Activated T-cell treated with anti-CD3 and anti-CD28 coated beads, Interleukin-2, amount 50 U/mL, for 48 hours (primary cell): ENCODE measurements at places on chromosomes 5 and 9.

DNA sequence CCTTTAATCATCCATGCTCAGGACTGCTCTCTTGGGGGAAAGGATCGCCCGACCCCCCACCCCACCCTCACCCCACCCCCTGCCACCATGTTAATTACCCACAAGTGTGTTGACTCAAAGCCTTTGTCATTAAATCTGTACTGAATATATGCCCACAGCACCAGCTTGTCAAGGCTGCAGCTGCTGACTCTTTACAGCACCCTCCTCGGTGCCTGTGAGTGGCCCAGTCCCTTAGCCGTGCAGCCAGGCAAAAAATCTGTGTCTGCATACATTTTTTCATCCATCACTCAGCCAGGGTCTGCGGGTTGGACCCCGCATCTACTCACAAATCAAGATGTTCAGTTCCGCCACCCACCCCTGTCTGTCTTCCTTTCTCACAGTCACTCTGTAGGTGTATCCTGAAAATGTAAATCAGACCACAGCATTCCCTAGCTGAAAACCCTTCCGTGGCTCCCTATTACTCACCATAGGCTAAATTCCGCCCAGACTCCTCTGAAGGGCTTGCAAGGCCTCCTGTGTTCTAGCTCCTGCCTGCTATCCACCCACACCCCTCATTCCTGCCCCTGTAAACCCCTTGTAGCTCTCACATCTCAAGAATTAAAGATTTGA is 53.7 kb upstream of the KCNIP1 start:
- DNase-seq, result no peak

DNA sequence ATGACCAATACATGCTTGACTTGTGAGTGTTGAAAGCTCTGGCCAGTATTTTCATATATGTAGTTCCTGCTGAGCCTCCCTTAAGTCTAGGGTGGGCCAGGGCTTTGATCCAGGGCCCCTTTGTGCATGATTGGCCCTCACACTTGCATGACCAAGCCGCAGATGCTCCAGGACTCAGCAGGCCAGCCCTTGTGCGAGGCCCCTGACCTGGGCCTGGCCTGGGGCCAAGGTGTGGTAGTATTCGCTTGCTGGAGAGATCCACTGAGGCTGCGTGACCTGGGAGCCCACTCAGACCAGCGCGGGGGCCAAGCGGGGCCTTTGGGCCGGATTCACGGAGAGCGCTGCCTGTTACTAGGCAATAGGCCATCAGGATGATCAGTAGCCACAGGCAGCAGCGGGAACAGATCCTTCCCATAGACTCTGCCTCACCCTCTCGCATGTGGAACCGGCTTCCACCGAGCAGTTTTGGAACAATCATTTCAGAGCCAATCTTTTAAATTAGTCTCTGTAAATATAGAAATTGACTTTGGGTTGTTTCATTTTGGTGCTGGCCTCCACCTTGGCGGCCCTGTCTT is 79.0 kb upstream of the PTCH1 start:
- no peak for DNase-seq

DNA sequence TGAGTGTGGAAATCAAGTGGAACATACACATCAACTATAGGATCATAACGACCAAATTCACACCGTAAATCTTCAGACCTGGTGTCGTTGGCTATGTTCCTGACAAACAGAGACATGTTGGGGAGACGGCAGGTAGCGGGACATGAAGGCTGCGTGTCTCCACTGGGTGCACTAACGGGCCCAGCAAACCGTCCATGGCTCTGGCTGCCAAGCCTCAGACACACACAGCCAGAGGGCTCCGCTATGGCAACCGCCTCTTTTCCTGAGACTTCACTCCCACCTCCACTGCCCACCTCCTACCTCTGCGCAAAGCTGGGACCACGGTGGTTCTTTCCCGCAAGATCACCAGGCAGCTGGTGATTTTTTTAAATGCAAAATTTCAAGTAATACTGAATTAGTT is 16.3 kb downstream of the TMEM38B start:
- DNase-seq, result no peak

- DNase-seq, result no peak
These were observed 61.4 kb downstream of the SERINC5 start for GRCh38 chr5:80194468-80194867.

DNA sequence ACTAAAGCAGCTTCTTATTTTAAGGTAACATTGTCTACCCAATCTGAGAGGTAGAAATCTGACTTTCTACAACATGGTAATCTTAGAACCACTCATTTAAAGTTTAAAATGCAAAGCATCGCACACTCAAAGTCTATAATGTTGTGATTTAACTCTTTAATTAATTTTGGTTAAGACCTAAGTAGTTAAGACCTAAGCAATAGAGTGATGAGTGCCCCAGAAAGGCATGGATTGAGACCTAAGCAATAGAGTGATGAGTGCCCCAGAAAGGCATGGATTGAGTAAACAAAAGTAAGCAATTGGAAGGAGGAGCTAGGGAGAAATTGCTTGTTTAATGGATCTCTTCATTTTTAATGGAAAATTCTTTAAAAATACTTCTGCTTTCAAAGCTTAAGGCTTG is 86.8 kb downstream of the NLN start:
- DNase-seq, result no peak

DNA sequence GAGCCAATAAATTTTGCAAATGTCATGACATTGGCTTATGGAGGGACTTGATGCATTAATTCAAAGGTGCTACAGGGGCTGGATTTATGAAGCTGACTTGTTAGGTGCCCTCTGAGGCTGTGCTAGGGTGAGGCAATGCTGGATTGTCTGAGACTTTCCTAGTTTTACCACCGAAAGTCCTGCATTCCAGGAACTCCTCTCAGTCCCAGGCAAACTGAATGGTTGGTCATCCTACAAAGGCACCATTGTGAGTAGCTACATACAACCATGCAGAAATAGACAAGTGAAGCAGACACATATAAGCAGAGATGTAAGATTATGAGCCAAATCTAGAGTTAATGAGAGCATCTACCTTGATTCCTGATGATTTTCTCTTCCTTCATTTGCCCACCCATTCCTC is 95.3 kb downstream of the LIX1 start:
- no peak for DNase-seq

- DNase-seq, result no peak
These were observed 121.8 kb upstream of the SLC12A2 start for GRCh38 chr5:127961763-127962145.

GRCh38 chr9:98176391-98177259 is 15.8 kb downstream of the CORO2A start:
- no peak for DNase-seq

- DNase-seq, result no peak
These were observed 29.5 kb downstream of the RXRA start for GRCh38 chr9:134355561-134356279.

GRCh38 chr9:134011401-134011800 is 13.9 kb upstream of the BRD3OS start:
- no peak for DNase-seq

GRCh38 chr9:77450085-77450475 is 198.0 kb downstream of the GNA14 start:
- no peak for DNase-seq
